ENCODE measurements at places on chromosomes 16 and 17.

DNA sequence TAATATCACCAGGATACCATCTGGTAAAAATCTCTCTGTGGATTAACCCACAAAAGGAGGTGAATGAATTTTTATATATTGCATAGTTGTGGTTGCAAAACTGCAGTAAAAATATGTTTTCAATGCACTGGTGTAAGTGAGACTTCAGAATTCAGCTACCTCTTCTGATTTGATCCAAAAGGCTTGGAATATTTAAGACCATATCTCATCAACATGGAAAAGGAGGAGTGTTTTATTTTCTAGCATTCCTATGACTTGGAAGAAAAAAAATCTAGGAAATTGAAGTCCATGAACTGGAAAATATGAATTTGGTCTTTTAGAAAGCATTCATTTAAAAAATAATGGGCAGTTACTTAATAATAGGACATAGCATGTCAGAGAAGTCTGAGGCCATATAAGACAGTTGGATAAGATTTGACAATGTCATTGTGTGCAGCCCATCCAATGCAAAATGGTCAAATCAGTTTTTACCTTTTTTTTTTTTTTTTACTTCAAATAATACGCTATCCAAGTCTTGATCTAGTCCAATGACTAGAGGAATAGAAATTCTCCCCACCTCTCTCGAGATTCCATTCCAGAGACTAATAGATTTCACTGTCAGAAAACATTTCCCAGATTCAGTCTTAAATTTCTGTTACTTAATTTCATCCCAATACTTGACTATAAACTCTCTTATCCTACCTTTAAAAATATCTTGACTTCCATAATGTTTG lies 364.9 kb upstream of the PMFBP1 start:
- DNase-seq: no peak

GRCh38 chr17:279331-279730 lies 73.3 kb downstream of the RPH3AL start:
- no peak for DNase-seq

- no peak for DNase-seq
These were observed 44.5 kb downstream of the XPO6 start for GRCh38 chr16:28167221-28167620.

DNA sequence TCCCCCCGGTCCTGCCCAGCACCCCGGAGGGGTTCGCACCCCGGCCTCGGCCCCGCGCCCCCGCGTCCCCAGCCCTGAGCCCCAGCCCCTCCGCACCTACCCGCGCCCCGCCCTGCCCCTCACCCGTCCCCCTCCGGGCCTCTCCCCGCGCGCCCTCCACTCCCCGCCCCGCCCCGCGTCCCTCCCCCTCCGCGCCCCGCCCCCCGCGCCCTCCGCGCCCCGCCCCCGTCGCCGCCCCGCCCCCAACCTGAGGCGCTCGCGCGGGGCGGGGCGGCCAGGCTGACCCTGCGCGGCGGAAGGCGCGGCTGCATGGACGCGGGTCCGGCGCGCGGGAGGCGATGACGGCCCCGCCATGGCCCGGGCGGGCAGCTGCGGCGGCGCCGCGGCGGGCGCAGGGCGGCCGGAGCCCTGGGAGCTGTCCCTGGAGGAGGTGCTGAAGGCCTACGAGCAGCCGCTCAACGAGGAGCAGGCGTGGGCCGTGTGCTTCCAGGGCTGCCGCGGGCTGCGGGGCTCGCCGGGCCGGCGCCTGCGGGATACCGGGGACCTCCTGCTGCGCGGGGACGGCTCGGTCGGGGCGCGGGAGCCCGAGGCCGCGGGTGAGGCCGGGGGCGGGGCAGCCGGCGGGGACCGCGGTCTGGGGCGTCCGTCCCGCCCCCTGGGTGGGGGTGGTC lies at the start of gene SPIRE2:
Gene SPIRE2 (plus strand): TSS at position 277 of the 671 bp plus-strand sequence. CDS start 76 bp downstream, at position 353.
- peak; percentile 36 for DNase-seq

DNA sequence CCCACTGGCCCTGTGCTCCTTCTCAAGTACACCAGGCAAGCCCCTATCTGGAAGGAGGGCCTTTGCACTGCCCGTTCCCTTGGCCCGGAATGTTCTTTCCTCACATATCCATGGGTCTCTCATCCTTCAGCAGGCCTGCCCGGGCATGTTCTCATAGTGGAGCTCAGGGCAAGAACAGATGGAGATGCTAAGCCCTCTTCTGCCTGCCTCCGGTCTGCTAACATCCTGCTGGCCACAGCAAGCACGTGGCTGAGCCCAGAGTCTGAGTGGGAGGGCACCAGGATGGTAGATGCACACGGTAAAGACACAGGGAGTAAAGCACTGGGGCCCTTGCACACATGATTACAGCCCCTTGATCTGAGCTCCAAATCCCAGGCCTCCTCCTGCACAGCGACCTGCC lies 19.8 kb upstream of the ANKRD40CL start:
- no peak for DNase-seq

Measured in stimulated activated CD8-positive, alpha-beta memory T cell treated with anti-CD3 and anti-CD28 coated beads, Interleukin-4, amount 100 ng/mL, for 1 hour (primary cell).